Stimulated activated CD4-positive, alpha-beta T cell treated with anti-CD3 and anti-CD28 coated beads, Interleukin-1b, Interleukin-23, amount 100 ng/mL, for 24 hours (primary cell): ENCODE measurements at places on chromosomes 6 and 20.

DNA sequence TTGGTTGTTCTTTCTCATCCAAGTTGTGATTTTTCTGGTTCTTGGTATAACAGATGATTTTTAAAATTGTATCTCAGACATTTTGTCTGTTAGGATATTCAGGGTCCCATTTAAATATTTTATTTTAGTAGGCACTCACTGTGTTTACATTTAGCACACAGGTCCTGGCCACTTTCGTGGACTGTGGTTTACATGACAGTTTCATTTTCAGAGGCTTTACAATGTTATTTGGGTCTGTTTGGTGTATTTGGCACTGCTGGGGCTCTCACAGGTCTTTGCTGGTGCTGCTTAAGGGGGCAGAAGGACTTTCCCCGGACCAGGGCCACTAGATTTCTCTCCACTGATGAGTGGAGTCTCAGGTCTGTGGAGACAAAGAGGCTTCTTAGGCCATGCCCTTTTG lies 75.5 kb upstream of the TGM3 start:
- no peak for DNase-seq

GRCh38 chr6:52496631-52497030 lies 76.5 kb downstream of the EFHC1 start:
- no peak for DNase-seq

DNA sequence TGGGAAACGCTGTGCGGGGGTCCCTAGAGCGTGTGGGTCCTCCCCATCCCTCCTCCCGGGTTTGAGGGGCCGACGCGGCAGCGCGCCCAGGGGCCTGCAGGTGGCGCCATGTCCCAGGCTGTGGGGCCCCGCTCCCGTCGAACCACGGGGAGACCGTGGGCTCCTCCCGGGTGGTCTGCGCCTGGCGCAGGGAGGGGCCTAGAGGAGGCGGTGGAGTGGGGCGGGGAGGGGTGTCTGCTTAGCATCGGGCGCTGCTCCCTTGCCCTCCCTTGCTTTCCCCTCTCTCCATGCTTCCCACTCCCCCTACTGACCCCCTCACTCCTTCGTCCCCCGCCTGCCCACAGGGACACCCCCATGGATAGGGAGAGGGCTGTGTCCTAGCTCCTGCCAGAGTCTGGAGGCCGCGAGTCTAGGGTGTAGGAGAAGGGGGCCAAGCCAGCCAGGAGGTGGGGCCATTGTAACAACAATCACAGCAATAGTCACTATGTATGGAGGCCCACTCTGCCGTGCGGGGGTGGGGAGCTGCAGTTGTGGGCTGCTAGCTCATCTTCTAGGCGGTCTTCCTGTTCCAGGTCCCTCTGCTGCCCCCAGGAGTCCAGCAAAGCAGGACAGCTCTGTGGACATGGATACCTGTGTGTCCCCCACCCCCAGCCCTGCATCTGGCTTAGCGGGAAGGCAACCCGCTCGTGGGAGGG lies 51.7 kb downstream of the CHMP4B start:
- no peak for DNase-seq

DNA sequence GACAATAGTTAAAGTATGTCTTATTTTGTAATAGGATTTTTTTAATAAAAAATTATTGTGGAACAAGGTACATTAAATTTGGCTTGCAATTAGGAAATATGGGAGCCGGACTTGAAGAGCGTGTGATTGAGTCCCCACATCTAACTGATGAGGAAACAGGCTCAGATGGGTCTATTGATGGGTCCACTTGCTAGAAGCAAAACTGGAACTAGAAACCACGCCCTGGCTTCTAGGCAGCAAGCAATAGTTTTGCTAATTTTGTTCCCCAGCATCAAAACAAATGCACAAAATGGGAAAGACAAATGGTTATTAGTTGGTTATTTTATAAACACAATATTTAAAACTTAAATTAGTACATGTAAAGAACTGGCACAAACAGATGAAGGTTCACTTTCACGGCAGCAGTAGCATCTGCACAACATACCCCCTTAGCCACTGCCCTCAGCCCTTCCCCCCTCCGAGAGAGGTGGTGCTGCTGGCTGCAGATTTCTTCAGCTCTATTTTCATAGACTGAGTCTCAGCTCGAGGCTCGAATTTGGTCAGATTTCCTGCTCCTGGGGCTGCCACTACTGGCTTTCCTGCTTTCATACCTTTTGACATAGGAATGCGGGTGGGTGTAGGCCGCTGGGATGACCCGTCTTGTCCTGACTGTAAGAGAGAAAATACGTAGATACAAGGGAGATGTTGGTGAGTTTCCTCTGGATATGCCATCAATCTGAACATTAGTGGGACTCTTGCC lies 23.8 kb upstream of the TMEM30A start:
- no peak for DNase-seq
